Stimulated activated CD8-positive, alpha-beta memory T cell treated with anti-CD3 and anti-CD28 coated beads, Interleukin-7, amount 100 ng/mL, for 1 hour (primary cell): ENCODE measurements at places on chromosomes 4 and X.

GRCh38 chrX:34805951-34806350, 136.6 kb upstream of the FAM47B start:
- no peak for DNase-seq

DNA sequence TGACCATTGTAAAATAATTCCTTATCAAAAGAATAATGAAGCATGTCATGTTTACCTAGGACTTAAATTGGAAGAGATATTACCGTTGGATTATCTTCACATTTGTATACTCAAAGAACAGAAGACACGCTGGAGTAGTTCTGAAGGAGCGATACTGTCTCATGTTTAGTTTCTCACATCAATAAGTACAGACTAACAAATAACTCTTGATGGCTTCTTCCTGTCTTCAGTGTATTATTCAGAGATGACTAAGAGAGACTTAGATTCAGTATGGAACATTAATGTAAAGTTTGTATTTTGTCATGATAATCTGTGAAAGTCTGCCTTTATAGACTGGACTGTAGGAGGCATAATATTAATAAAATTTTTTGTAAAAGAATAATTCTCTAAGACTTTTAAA, 72.7 kb downstream of the SPRY1 start:
- no peak for DNase-seq

DNA sequence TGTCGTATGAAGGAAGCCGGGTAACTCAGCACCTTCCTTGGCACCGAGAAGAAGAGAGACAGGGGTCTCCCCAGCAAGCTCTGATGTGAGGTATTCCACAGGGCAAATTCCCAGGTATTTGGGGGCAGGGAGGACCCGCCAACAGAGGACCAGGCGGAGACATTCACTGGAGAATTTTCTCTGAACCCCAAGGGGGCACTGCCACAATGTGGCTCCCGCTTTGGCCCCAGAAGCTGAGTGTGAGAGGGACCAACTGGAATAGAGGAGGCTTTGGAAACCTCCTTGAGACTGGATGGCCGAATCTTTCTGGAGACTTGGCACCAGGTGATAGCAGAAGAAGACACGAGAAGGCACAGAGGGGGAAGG, 735 bp upstream of the GABRE start:
- no peak for DNase-seq

DNA sequence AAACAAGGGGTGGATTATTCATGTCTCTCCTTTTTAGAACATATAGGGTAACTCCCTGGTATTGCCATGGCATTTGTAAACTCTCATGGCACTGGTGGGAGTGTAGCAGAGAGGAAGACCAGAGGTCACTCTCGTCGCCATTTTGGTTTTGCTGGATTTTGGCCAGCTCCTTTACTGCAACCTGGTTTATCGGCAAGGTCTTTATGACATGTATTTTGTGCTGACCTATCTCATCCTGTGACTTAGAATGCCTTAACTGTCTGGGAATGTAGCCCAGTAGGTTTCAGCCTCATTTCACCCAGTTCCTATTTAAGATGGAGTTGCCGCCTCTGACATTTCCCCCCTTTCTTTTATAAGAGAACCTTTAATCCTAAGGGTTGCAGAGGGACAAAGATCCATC, 45.8 kb downstream of the MGST2 start:
- no peak for DNase-seq

DNA sequence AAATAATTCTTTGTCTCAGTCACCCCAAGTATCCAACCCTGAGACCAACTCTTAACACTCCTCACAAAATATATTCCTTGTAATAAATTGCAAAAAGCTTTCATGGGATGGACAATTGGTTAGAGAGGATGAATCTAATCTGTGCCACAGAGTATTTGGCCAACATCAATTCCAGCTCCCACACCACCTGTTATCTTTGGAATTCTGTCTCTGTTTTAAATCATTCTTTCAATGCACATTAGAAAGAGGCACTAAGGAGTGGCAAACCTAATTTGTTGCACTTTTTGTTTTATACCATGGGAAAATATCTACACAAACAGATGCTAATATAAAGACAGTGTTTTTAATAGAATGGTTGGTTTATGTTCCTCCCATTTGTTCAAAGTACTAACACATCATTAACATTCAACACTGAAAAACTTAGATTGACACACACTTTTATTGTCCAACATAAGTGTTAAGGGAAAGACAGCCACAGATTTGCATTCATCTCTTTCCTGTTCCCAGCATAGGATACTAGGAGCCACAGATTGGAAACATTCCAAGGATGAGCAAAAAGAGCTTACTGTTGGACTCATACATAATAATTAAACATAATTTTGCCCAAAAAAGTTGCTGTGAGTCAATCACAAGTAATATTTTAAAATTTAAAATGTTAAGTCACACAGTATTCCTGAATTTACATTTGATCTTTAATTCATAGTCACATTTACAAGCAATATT, 116.4 kb downstream of the PPA2 start:
- no peak for DNase-seq

DNA sequence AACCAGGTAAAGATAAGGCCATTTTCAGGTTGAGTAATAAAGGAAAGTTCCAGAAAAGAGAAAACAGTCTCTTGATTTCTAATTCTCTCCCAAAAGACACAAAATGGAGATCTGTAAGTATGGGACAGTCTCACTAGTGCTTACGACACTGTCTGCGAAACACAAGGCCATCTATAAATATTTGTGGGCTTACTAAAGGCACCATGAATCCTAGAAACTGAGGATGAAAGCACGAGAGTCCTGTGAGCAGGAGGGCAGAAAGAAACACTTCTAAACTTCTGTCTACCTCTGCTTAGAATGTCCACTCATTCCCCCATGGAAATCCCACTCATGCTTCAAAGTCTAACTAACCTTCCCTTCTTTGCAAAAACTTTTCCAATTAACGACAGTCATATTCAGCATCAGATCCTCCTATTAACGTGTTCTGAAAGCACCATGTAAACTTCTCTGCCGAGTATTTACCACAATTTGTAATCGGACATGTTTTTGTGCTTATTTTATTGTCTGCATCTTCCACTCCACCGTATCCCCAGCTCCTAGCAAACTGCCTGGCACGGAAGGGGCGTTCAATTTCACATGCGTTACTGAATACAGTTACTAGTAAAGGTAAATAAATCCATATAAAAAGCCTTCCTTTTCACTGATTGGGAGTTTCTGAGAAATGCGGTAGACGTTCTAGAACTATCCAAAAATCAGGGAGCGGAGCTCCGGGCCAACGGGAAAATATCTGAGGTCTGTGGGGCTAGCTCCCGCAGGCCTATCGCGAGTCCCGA, 665 bp downstream of the PSMD10 start:
- DNase-seq: no peak

- DNase-seq: no peak
Measured at GRCh38 chrX:105882581-105883275, 60.4 kb downstream of the NRK start.

DNA sequence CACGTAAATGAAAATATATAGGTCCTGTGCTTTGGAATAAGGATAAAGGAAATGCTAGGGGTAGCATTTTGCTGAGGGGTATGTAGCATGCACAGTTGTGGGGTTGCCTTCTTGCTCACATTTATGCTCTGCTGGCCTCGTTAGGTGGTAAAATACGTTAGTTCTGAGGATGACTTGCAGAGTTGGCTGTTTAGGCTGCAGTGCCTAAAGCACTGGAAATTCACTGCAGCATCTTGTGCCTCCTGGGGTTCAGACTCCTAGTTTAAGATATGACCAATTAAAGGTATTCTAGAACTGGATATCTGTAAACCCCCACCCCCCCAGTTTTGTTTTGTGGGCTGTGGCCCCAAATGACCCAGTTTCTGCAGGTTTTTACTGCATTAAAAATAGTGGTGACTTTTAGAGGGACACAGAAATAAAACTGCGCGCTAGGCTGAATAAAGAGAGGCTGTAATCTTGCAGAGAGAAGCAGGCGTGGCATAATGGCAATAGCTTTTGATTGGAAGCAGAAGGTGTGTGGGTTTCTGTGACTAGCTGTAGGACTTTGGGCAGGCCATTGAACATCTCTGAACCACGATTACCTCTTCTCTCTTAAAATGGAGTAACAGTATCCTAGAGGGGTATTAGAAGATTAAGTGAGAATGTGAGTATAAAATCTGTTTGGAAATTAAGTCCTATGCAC, 79.3 kb downstream of the REPS2 start:
- DNase-seq: no peak
